ENCODE measurements at places on chromosomes 16 and 17. TPM values are rescaled to one million over a fixed set of nuclear protein-coding genes. Genes with fewer than 3 reads are reported as not detected.

DNA sequence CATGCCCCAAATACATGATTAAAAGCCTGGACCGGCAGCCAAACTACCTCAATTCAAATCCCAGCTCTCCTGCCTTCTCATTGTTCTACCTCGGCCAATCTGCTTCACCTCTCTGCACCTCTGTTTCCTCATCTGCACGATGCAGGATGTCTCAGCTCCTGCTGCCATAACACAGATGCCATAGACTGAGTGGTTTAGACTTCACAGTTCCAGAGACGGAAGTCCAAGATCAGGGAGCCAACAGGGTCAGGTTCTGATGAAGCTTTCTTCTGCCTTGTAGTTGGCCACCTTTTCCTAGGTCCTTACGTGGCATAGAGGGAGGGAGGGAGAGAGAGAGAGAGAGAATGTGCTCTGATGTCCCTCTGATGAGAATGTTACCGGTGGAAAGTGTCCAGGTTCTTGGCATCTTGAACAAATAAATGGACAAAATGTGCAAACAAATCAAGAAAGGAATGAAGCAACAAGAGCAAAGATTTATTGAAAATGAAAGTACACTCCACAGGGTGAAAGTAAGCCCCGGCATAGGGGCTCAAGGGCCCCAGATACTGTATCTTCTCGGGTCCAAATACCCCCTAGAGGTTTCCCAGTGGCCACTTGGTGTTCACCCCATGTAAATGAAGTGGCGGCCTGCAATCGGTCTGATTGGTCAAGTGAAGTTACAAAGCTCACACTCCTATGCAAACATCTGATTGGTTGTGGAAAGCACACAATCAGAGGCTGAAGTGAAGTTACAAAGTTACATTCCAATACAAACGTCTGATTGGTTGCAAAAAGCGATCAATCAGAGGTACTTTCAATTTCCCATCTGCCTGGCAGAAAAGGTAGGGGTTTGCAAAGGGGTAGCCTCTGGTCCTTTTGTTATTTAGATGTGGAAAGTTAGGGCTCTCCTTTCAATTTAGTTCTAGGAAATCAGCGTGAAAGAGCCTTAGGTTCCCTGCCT is 43.3 kb upstream of the ZCCHC14 start:
- DNase-seq = no peak

The BIRC5 gene
- not detected for total RNA-seq

DNA sequence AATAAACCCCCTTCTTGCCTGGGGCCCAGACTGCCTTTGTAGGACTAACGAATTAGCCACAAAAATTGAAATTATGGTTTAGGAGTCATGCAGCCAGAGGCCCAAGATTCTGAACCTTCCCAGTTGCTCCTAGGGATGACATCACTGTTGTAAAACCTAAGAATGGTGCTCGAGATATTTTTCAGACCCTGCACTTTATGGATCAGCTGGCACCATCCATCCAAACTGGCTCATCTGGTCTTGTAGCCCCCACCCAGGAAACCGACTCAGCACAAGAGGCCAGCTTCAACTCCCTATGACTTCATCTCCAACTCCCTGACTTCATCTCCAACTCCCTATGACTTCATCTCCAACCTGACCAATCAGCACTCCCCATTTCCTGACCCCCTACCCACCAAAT is 10.9 kb upstream of the EVPL start:
- DNase-seq = no peak

The PLD6 gene
- total RNA-seq = 12.2 TPM

DNA sequence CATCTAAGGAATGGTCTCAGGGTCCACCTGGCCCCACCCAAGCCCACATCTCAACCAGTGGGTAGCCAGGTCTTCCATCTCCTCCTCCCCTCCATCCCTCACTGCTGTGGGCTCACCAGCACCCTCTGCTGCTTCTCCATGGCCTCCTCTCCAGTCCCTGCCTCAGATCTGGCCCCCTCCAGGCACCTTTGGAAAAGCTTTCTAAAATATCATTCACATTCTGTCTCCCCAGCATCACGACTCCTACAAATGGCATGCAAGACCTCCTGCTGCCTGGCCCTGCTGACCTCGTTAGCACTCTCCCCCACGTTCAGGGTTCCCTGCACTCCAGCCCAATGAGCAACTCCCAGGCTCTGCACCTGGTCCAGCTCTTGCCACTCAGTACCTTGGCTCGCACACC is 13.7 kb downstream of the GLP2R start:
- DNase-seq = no peak

- DNase-seq = no peak
Measured at GRCh38 chr17:17703140-17703919, 22.1 kb downstream of the RAI1 start.

DNA sequence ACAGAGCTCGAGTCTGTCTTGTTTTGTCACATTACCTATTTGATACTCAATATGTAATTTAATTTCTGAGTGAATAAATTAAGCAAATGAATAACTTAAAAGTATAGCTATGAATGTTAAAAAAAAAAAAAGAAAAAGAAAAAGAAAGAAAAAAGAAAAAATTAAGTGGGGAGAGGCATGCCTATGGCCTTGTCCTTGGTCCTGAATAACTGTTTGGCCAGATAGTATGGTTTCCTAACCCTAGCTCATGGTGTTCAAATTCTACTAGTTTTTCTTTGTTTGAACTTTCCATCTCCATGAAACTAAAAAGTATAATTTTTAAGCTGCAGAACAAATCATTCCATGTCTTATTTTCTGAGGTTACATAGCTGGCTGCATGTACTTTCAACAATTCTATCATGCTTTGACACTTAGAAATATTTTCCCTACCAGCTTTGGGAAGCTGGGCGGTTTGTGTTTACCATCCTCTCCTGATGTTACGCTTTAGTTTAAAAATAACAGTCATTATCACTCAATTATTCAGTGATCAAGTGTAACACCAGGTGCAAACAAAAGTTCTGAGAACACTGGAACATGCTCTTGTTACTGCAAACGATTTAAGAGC is 31.8 kb downstream of the TOX3 start:
- DNase-seq = no peak

DNA sequence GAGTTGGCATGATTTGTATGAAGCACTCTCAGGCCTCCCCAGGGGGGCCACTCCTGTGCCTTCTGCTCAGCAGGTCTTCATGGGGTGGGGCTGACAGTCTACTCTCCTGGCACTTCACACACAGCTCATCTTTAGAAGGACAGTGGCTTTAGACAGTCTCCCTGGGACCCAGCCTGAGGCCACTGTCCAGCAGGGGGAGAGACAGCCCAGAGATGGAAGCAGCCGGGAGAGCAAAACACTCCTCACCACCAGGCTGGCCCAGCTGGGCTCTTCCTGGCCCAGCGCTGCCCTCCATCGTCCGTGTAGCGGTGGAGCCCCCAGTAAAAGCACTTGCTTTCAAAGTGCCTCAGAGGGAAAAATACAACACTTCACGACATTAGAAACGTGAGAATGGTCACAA is 62.0 kb upstream of the CRHR1 start:
- DNase-seq = no peak

- no peak for DNase-seq
Measured at GRCh38 chr17:68768804-68769203, 167.6 kb upstream of the FAM20A start.

The CAPNS2 gene
- not detected for total RNA-seq

DNA sequence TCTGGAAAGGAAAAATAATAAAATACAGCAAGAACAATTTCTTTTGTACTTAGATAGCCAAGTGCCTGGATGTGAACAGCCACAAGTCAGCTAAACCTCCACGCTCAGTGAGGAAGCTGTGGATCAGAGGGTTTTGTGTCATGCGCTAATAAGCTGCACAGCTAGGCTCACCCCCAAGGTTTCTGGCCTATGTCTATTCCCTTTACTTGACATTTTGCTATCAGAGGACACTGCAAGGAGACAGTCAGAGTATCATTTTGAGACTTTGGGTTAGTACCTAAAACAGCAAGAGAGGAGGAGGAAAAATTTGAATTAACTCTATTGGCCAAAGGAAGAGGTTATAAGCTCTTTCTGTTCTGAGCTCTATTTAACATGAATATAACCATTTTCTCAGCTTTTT is 139.3 kb downstream of the KCNJ2 start:
- no peak for DNase-seq

The CACNG3 gene
- not detected for total RNA-seq

- no peak for DNase-seq
Measured at GRCh38 chr17:38418693-38419507, 9.4 kb upstream of the ARHGAP23 start.

DNA sequence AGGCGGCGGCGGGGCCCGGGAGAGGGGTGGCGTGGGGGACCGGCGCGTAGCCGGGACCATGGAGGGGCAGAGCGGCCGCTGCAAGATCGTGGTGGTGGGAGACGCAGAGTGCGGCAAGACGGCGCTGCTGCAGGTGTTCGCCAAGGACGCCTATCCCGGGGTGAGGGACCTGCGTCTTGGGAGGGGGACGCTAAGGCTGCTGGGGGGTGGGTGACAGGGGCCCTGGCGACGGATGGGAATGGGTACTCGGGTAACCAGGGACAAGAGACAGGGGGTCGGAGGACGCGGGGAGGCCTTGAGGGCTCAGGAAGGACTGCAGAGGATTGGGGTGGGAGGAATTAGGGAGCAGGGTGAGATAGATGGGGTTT is 243 bp downstream of the RND2 start:
- no peak for DNase-seq

The HSPB9 gene
- total RNA-seq = not detected

GRCh38 chr17:57257195-57257894 is 1.0 kb downstream of the MSI2 start:
- DNase-seq = no peak

The MT4 gene
- total RNA-seq = not detected

The NDRG4 gene
- total RNA-seq = 1.6 TPM

GRCh38 chr17:14693382-14693781 is 392.5 kb downstream of the HS3ST3B1 start:
- no peak for DNase-seq

DNA sequence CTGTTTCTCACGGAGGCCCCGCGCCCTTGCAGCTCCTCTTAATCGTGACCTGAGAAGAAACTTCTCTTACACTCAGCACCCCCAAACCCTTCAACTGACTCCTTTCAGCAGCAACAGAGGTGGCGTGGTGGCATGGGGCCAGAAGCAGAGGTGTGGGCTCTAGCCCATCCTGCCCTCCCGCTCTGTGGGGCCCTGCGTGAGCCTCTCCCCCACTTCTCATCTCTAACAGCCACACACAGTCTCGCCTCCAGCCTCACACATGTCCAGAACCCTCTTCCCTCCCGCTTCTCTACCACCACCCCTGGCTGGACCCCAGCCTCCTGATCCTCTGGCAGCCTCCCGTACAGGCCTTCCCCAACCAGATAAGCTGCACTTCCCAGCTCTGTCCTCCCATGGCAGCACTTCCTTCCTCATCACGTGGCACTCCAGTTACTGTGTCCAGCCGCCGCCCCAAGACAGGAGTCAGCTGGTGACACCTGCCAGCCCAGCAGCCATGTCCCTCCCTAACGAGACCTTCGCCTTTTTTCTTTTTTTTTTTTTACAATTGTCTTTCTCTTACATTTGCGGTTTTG is 30.5 kb downstream of the NSMCE1 start:
- peak; percentile 35 for DNase-seq
